Osteocyte (in vitro differentiated cells): ENCODE measurements at places on chromosomes 7 and 10.

DNA sequence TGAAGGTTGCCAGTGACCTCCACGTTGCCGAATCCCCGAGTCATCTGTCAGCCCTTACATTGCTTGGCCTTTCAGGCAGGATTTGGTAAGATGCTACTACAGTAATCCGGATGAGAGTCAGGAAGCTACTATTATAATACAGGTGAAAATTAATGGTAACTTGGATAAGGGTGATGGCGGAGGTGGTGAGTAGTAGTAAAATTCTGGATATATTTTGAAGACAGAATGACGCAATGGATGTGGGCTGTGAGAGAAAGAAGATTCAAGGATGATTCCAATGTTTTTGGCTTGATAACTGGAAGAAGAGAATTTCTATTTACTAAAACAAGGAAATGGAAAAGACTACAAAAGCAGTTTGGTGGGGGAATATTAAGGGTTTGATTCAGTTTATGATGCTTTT, 1.4 kb upstream of the DNAJB12 start:
- no peak for DNase-seq

DNA sequence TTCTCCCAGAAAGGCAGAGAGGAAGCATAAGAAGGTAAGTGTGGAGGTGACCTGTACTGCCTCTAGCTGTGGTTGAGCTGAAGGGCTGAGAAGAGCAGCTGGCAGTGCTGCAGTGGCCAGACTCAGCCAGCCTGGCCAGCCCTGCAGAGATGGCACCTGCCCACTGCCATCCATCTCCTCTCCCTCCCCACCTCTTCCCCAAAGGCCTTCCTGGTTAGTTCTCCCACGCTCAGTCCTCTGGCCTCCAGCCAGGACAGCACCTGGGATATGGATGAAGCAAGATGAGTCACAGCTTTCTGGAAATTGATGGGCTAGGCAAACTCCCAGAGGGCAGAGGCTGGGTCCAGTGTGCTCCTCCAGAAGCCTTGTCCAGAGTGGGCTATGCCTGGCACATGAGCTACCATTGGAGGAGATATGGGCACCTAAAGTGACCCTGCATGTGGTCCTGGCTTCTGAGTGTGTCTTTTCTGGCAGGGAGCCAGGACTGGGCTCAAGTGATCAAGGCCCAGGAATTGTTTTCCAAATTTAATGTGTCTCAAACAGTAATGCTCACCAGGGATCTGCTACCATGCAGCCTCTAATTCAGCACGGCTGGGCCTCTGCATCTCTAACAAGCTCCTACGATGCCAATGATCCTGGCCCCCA, 81.0 kb upstream of the CACUL1 start:
- DNase-seq = no peak

DNA sequence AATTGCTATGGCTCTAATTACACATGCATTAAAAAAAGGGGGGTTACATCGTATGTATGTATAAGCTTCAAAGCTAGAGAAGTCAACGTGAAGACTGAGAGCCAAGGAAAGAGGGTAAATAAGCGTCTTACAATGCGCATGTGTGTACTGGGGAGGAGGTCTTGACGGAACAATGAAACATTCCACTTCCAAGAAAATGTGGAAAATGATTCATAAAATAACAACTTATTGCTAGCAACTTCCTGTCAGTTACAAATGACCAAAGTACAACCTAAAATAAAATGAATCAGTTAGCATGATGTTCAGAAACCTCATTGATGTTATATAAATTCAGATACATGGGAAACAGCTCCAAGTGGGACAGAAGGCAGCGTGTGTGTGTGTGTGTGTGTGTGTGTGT, 104.1 kb upstream of the RHEB start:
- DNase-seq = no peak

DNA sequence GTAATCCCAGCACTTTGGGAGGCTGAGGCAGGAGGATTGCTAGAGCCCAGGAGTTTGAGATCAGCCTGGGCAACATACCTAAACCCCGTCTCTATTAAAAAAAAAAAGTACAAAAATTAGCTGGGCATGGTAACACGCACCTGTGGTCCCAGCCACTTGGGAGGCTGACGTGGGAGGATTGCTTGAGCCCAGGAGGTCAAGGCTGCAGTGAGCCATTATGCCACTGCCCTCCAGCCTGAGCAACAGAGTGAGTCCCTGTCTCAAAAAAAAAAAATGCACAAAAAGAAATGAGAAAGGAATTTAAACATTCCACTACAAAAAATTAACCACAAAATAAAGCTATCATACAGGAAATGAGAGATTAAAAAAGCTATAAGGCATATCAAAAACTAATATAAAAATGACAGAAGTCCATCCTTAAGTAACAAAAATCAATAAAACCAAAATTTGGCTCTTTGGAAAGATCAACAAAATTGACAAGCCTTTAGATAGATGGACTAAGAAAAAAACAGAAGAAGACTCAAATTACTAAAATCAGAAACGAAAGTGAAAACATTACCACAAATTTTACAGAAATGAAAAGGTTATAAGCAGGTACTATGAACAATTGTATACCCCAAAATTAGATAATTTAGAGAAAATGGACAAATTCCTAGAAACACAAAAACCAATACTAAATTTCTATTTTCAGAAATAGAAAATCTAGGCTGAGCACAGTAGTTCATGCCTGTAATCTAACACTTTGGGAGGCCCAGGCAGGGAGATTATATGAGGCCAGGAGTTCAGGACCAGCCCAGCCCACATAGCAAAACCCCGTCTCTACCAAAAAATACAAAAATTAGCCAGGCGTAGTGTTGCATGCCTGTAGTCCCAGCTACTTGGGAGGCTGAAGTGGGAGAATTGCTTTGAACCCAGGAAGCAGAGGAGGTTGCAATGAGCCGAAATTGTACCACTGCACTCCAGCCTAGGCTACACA, 42.4 kb upstream of the NANOS1 start:
- no peak for DNase-seq

- no peak for DNase-seq
Observed at GRCh38 chr7:157952841-157953645, 616.2 kb downstream of the DNAJB6 start.

- DNase-seq = peak; percentile 66
Observed at GRCh38 chr7:140059273-140060242, 3.2 kb downstream of the PARP12 start.
